ENCODE measurements at places on chromosomes 16 and 17.

DNA sequence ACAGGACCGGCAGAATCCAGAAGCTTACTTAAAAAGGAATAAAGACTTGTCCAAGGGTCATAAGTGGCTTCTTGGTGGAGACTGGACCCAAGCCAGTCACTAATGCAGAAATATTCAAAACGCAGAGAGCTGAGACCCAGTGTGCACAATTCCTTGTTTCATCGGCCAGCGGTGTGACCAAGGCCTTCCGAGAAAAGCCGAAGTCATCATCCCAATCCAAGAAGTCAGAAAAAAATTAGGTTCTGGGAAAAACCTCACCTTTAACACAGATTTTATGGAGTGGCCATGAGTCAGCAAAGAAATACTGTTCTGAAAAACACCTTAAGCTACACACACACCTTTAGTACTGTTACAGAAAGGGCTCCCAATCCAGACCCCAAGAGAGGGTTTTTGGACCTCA is 1.0 kb upstream of the GCSH start:
- no peak for DNase-seq

DNA sequence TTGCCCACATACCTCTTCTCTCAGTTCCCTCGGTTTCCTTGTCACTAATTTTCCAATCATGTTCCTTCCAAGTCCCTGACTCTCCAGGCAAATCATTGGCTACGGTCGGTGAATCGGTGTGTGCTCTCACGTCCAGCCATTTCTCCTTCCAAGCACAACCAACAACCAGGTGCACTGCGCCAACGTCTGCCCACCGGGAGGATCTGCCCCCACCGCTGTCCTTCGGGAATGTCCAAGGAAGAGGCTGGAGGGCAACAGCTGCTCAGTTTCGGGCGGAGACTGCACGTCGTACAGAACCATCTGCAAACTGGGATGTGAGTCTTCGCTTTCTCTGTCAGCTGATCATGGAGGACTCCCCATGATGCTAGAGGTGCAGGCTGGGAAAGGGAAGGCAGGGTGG is 8.4 kb upstream of the NXN start:
- DNase-seq = no peak

GRCh38 chr17:807523-808294 is 25.6 kb downstream of the MRM3 start:
- DNase-seq = no peak

DNA sequence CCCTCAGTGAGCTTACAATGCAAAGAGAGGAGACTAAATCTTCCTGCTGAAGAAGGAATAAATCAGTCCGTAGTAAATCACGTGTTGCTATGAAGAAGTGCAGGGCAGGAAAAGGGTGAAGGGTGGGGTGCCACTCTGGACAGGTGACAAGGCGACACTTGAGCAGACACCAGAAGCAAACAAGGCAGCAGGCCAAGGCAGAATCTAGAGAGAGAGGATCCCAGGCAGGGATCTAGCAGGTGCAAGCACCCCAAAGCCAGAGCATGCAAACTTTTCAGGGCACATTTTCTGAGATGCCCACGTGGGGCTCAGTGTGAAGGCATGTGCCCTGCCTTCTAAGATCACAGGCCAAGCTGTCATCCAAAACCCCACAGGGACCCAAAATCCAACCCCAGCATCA is 193.3 kb downstream of the ZNF423 start:
- DNase-seq = no peak

DNA sequence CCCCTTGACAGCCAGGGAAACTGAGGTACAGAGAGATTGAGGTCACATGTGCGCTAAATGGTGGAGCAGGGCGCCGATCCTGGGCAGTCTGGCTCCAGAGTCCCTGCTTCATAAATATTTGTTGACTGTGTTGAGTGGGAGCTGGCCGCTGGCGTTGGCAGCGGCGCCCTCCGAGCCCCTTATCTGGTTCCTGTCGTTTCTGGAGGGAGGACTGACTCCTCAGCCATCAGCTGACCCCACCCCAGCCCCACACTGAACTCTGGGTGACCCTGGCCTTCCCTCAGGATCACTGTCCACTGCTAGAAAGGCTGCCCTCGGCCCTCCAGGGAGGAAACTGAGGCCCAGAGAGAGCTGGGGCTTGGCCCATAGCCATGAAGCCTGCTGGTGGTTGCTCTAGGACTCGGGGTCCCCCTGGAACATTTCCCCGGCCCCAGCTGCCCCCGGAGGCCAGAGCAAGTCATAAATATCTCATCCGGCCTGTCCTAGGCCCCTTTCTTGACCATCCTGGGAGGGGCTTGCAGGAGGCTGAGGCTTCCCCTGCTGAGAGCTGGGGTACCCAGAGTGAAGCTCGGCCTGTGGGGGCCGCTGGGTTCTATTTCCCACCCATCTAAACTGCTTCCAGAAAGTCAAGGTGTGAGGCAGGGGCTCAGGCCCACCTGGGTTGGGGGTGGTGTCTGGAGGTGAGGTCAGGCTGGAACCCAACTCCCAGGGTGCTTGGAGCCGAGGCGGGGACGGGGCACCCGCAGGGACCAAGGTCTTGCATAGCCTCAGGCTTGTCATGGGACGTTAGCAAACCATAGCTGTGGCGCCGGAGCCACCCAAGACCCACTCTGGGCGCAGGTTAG is 51.7 kb upstream of the GSE1 start:
- no peak for DNase-seq

- no peak for DNase-seq
Observed at GRCh38 chr16:56950051-56950450, 11.7 kb upstream of the CETP start.

DNA sequence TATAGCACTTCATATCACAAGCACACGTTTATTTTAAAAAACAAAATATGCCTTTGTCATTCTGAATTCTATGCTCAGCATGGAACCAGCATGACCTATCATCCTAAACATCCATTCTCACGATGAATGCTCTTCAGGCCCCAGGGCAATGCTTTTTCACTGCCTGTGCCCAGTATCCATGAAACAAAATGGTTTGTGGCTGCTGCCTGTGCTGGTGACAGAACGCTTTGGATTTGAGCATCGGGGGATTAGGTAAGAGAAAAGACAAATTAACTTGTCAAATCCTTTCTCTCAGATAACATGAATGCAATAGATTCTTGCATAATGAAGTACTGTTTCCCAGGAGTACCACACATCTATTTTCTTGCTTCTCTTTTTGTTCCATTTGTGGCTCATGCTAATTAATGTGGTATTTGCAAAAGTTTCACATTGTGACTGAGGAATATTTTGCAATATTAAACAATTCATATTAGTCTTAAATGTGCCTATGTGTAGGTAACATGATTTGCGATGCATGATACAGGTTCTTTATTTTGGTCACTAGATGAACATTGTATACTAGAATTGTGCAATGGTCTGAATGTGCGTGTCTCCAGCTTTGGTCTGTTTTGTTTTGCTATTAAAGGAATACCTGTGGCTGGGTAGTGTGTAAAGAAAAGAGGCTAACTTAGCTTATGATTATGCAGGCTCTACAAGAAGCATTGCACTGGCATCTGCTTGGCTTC is 25.8 kb upstream of the SRSF1 start:
- DNase-seq = no peak

DNA sequence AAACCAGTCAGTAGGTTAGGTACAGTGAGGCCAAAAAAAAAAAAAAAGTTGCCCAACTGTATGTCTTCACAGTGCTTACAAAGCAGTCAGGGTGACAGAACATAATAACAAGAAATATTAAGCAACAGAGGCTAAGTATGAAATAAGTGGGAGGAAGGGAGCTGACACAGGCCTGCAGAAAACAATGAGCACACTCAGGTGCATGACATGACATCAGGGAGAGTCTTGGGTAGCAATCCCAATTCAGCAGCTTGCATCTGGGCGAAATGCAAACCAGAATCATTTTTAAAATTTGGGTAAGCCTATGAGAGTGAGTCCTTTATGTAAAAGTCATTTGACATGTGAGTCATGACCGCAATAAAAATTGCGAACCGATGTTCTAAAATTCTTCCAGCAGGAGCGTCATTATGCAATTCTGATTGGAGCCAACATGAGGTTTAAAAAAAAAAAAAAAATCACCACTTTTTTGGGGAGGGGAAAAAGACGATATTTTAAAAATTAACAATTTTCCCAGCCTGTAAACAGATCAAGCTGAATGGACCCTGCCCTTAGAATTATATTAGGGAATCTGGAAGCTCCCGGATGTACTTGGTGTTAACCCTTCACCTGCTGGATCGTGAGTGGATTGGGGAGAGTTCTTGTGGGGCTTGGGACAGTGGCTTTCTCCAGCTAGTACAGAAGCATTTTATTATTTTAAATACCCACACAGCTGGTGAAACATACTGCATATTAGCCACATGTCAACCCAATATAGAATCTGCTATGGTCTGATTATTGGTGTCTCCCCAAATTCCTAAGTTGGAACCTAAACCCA is 127.9 kb downstream of the NPIPB5 start:
- DNase-seq = no peak

DNA sequence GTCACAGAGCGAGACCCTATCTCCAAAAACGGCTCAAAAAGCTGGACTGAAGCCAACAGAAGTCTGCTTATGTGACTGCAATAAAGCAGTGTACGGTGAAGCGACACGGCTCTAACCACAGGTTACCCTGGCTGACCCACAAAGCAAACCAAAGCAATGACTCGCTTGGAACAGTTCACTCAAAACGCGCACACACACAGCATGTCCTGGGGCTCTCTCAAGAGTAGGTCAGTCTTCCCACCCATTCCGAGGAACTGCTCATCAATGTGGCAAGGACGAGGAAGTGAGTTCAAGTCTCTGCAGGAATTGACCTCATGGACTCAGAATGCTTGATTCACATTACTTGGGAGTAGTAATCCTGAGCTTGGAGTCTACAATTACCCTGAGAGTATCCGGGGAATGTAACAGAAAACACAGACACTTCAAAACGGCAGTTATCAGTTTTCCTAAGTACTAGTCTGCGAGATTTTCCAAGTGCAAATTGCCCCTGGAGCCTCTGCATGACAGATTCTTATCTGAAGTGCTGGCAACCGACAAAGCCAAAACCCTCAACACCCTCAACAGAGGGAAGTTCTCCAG is 25.4 kb downstream of the PELP1 start:
- no peak for DNase-seq

GRCh38 chr16:47848421-47849109 is 307.2 kb downstream of the ABCC12 start:
- no peak for DNase-seq

GRCh38 chr17:56786989-56787482 is 46.7 kb downstream of the C17orf67 start:
- no peak for DNase-seq

DNA sequence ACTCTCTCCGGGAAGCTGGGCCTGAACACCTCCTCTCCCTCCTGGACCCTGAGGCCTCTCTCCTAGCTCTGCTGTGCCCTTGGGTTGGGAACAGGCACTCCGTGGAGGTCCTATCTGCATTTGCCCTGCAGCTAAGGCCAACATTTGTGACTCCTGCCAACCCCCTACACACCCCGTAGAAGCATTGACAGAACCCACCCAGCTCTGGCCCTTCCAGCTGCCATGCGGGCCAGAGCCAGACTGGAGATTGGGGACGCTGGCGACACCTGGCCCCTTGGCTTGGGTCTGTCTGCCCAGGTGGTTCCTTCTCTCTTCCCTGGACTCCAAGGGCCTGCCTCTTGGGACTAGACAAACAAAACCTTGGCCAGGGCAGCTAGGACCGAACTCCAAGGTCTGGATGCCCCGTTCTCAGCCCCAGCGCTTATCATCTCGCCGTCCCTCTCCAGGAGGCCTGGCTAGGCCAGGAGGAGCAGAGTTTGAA is 644 bp upstream of the RHBDF2 start:
- no peak for DNase-seq

- DNase-seq = no peak
Observed at GRCh38 chr16:24850289-24850938, 4.7 kb downstream of the SLC5A11 start.

- no peak for DNase-seq
Observed at GRCh38 chr16:72291121-72291520, 119.2 kb upstream of the PMFBP1 start.

- no peak for DNase-seq
Observed at GRCh38 chr17:78763561-78763960, 18.5 kb downstream of the CYTH1 start.

DNA sequence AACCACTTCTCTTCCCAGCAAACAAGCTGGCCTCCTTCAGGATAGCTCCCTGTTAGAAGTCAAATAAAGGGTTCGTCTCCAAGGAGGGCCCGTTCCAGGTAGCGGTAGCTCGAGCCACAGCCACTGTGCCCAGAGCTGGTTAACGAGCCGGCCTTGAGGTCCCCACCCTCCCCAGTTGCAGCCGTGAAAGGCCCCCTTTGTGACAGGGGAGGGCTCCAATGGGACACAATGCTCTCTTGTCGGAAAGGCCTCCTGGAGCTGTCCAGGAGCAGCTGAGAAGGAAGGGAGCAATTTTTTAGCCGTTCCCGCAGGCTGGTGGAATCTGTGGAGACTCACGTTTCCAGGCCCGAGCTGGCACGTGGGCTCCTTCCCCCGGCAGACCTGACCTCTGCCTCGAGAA is 29.9 kb upstream of the FOXF1 start:
- DNase-seq = no peak

GRCh38 chr16:82899731-82900450 is 273.1 kb downstream of the CDH13 start:
- DNase-seq = no peak

- no peak for DNase-seq
Observed at GRCh38 chr16:9837481-9837880, 344.7 kb downstream of the GRIN2A start.

DNA sequence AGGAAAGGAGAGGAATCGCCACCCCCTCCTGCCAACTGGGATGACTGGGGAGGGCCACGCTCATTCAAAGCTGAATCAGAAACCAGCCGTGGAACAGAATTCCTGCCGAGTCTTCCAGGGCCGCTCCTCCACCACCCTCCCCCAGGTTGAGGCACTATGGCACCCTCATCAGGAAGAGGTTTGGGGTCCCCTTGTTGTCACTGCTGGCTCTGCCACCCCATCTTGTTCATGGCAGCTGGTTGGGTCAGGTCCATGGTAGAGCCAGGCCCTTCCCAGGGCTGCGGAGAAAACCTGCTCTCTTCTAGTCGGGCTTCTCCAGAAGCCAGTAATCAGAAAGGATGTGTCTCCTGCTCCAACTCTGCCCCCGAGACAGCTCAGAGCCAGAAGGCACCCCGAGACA is 41.8 kb downstream of the KCNJ12 start:
- DNase-seq = no peak

- no peak for DNase-seq
Observed at GRCh38 chr17:28950017-28950751, 1.1 kb downstream of the PHF12 start.

- no peak for DNase-seq
Observed at GRCh38 chr17:58121925-58122324, 26.3 kb upstream of the OR4D1 start.

DNA sequence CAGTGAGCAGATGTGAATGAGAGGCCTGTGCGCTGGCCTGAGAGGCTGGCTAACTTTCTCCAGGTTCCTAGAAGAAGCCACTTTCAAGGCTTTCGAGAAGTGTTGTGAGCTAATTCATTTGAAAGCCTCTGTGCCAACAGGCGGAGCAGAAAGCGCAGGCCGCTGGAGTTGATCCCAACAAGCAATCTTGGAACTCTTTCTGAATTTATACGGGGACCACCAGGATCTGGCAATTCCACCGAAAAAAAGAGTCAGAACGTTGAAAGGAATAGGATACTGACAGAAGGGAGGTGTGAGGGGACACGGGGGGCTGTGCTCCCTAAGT is 71.3 kb upstream of the METRNL start:
- DNase-seq = no peak

GRCh38 chr17:36623281-36623680 is 21.9 kb downstream of the MRM1 start:
- no peak for DNase-seq

GRCh38 chr17:45640141-45640850 is 143.8 kb upstream of the CRHR1 start:
- peak; percentile 82 for DNase-seq

GRCh38 chr17:43753493-43754129 is 5.0 kb downstream of the SOST start:
- no peak for DNase-seq

- DNase-seq = no peak
Observed at GRCh38 chr16:8178271-8178670, 412.0 kb downstream of the TMEM114 start.

All from left forelimb (tissue), 1 donor.